Activated CD8-positive, alpha-beta memory T cell treated with anti-CD3 and anti-CD28 coated beads, Interleukin-2, amount 10 ng/mL, durations not matched to agents 7 days and 5 days (primary cell): ENCODE measurements at places on chromosomes 4 and X. TPM values are rescaled to one million over a fixed set of nuclear protein-coding genes. Genes with fewer than 3 reads are reported as not detected.

DNA sequence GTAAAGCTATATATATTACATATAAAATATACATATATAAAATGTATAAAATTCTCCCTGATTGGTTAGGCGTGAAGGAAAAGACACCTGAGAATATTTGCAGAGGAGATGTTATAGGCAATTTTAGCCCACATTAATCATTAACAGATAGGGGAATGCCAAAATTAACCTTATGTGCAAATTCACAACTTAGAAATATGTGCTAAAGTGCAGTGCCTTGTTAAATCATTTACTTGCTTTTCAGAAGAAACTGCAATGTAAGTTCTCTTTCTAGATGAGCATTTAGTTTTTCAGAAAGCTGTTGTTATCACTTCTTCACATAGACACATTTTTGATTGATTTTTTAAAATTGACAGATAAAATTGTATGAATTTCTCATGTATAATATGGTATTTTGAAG is 5.6 kb downstream of the TASL start:
- peaks cover 24% of the 10 kb centered on the region for H3K4me1 ChIP-seq
- no peak overlapping the region for H3K4me3 ChIP-seq
- DNase-seq, result no peak
- no peak overlapping the region for H3K27ac ChIP-seq
- H3K36me3 ChIP-seq, result peaks cover 17% of the 10 kb centered on the region

DNA sequence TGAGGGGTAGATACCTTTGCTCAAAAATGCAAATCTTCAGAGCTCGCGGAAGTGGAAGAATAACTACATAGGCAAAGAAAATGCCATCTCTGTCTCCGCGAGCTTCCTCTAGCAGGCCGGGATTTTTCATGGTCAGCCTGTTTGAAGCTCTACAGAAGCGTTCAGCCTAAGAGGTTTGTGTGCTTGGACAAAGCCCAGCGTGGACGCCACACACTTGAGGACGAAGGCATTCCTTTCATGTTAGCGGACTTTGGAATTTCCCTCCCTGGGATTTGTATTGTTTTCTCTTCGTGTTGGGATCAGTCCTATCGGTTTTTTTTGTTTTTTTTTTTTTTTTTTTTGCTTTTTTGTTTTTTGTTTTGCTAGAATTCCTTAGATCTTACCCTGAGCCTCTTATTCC is 53.7 kb downstream of the SMIM31 start:
- H3K4me1 ChIP-seq, result no peaks in the 10 kb centered on the region
- no peaks in the 10 kb centered on the region for H3K36me3 ChIP-seq
- DNase-seq, result no peak

GRCh38 chrX:9940421-9940820 is 26.7 kb upstream of the CLDN34 start:
- H3K27ac ChIP-seq, result no peak overlapping the region
- DNase-seq, result no peak
- H3K4me1 ChIP-seq, result peaks cover 25% of the 10 kb centered on the region
- H3K36me3 ChIP-seq, result no peaks in the 10 kb centered on the region
- H3K27me3 ChIP-seq, result peaks cover 19% of the 10 kb centered on the region
- H3K4me3 ChIP-seq, result no peak overlapping the region

- H3K27me3 ChIP-seq, result no peaks in the 10 kb centered on the region
- H3K4me3 ChIP-seq, result no peak overlapping the region
- DNase-seq, result no peak
- H3K27ac ChIP-seq, result no peak overlapping the region
- peaks cover 8% of the 10 kb centered on the region for H3K36me3 ChIP-seq
These were observed 208.8 kb downstream of the OR13H1 start for GRCh38 chrX:131752493-131753198.

- no peak overlapping the region for H3K27ac ChIP-seq
- no peaks in the 10 kb centered on the region for H3K36me3 ChIP-seq
- H3K27me3 ChIP-seq, result no peaks in the 10 kb centered on the region
- no peaks in the 10 kb centered on the region for H3K4me1 ChIP-seq
- H3K4me3 ChIP-seq, result no peak overlapping the region
These were observed 277.9 kb downstream of the TRIML1 start for GRCh38 chr4:188417181-188417580.

Gene GJB1
- total RNA-seq, result not detected

Gene MAGEA2B
- total RNA-seq, result not detected
